AG20443 (cell line): ENCODE measurements at places on chromosomes 12 and 14.

- DNase-seq: no peak
These were observed 7.2 kb downstream of the RBMS2 start for GRCh38 chr12:56528846-56529245.

DNA sequence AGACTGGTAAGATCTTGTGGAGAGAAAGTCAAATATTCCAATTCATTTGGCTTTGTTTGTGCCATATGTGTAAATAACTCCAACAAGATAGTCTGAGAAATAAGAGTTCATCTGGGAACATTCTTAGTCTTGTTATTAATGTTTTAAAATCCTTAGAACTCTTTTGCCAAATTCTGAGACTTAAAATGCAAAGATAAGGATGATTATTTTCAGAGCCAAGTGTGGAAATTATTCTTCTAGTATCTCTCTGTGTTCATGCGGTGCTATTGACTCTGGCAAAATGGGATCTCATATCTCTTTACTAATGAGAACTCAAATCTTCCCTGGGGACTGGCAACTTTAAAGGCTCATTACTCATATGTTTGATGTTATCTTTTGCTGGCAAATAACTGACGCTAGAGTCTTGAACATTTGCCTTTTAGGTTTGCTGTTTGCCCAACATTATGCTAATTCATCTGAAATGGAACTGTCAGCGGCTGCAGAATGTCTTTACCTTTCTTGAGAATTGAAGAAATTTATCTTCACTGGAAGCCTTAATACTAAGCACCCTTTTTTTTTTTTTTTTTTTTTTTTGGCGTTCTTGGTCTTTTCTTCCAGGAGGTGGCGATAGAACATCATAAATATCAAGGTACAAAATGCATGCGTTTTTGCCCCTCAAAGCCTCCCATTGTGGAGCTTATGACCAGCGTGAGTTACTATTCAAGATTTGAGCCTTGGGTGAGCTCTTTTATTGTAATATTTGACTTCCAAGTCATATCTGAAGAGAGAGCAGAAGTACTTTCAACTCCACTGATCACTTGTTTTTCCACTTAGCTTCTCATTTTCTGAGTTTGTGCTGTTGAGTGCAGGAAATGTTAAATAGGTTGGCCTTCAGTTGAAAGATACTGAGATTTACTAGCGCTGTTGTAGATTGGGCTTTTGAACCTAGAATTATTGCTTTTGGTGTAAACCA is 86.5 kb downstream of the CAND1 start:
- DNase-seq: peak; percentile 41

DNA sequence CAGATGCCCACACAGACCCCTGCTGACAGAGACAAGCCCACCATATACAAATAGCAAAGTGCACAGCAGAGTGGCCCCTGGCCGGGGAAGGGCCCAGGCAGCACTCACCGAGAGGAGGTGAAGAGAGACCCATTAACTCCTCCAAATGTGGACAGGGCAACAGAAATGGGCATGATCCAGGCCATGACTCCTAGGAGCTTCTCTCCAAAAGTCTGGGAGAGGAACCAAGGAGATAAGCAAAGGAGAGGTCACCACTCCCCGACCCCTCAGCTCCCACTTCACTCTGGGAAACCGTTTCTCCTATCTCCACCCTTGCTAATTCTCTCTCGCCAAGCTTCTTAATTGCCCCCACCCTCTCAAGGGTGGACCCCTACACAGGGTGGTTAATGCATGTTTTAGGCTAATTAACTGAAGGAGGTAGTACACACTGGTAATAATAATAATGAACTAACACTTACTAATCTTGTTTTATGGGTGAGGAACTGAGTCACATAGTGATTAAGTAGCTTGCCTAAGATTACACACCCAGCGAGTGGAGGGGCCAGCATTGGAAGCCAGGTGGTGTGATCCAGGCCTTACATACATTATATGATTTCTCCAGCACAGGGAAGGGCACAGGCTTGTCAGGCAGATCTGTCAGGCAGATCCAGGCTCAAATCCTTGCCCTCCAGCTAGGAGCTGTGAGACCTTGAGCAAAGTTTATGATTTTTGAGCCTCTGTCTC is 18.9 kb upstream of the CEBPE start:
- no peak for DNase-seq

DNA sequence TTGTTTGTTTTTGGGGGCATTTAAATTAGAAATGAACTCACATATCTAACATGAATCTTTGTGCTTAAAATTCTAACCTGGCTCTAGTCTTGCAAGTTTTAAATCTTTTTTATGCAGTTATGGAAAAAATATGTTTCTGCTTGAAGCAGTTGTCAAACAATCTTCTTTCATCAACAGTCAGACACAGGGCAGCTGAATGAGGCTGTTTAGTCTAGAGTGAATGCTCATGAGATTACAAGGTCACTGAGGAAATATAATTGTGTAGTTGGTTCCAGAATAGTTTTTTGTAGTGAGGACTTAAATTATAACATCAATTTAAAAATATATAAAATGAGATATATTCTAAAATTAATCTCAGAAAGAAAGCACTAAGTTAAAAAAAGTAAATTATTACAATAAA is 76.5 kb downstream of the TRMT5 start:
- no peak for DNase-seq

DNA sequence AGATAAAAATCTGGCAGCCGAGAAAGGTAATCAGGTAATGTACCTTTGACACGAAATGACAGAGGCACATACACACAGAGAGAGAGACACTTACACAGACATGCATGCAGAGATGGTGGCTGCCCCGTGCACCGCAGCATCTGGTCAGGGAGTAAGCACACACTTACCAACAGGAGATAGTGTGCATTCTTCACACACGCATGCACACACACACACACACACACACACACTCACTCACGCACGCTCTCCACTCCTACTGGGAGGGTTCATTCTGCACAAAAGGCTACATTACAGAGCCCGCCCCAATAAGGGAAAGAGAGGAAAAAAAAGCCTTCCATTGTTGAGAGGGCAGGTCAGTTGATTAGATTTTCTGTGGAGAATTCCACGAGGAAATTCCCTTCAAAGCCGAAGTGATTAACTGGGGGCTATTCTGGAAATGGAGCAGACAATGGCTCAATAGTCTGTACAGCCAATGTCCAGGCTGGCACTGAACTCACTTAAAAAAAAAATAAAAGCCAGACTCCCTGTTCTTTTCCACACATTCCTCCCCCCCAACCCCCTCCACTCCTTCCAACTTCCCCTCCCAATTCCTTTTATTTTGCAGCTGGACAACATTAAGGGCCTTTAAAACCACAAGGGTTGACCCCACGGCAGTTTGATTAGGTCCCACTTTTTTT is 1.4 kb upstream of the SOX5 start:
- no peak for DNase-seq

GRCh38 chr12:13044906-13045299 is 722 bp downstream of the FAM234B start:
- peak; percentile 25 for DNase-seq

DNA sequence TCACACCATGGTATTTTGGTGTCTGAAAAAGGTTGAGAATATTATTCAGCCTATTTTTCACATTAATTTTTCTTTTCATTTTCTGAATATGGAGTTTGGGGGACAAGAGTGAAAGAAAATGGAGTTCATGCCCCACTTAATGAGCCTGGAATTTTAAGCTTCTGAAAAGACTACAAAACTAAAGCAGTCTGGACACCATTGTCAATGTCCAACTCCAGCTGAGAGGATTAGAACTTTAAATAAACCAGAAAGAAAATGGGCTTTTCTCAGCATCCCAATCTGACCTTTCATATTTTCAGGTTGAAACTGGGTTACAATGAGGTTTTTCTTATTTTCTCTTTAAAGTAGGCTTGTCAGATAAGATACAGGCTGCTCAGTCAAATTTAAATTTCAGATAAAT is 207.7 kb downstream of the SLC6A15 start:
- no peak for DNase-seq

GRCh38 chr14:84209031-84209430 is 1320.9 kb upstream of the FLRT2 start:
- DNase-seq: no peak

DNA sequence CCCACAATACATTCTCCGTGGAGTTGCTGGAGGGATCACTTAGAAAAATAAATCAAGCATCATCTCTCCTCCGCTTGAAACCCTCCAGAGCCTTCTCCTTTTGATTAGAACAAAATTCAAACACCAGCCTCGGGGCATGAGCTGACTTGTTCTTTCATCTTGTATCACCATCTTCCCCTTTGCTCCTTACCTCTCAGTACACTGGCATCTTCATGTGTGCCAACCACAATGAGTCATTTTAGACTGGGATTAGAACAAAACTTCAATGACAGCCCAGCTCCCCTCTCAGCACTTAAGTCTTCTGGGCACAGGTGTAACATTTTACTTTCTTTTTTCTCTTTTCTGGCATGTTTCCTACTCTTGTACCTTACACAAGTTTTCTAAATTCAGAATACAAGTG is 1159.2 kb upstream of the TMEM132C start:
- DNase-seq: no peak

GRCh38 chr12:127943481-127944210 is 323.3 kb upstream of the TMEM132C start:
- DNase-seq: no peak

DNA sequence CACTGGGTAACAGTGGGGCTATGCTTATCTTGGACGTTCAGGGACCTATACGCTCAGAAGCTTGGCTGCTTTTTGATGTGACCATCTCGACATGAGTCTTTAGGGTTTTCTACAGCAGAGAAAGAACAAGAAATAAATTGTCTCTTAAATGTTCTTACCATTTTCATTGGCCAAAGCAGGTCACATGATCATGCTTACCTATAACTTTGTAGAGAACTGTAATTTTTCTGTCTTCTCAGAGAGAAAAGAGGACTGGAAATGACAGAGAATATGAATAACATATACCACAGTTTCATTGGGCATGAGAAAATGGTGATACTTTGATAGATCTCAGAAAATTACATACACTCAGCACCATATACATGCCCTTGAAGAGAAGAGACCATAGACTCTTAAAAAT is 390.9 kb downstream of the NRXN3 start:
- DNase-seq: no peak

GRCh38 chr14:74213907-74214803 is 25.1 kb upstream of the VSX2 start:
- no peak for DNase-seq

DNA sequence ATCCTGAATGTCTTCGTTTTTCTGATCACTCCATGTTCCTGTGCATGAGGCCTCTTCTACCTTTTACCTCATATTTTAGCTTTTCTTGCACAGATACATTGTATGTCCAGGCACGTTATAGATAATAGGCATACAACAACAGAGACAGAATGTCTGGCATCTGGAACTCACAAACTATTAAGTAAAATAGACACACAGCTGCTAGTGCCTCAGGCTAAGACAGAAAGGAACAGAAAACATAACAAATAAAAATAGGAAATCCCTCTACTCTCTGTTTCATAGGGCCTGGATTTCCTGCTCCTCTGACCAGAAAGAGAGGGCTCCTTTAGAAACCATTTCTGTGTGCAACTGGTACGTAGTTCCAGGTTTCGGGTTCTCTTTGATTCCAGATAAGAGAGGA is 48.6 kb downstream of the ATXN7L3B start:
- no peak for DNase-seq

- DNase-seq: no peak
These were observed 415.4 kb downstream of the RAD51B start for GRCh38 chr14:68235011-68235410.

DNA sequence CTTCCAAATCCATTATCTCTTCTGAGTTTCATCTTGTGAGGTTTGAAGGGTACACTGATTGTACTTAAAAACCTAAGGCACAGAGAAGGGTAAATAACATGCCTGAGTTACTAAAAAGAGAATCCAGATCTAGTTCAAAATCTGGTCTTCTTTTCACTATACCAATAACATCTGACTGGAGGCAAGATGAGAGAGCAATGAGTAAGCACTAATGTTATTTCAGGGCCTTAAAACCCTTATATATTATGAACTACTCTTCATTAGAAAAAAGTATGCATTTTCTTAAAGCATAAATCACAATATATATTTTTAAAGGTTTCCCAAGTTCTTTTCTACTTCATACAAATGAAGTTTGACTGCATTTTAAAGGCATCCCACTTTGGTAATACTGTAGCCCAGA is 60.2 kb downstream of the GXYLT1 start:
- no peak for DNase-seq

- no peak for DNase-seq
These were observed 500.4 kb downstream of the GALC start for GRCh38 chr14:87492561-87492960.

DNA sequence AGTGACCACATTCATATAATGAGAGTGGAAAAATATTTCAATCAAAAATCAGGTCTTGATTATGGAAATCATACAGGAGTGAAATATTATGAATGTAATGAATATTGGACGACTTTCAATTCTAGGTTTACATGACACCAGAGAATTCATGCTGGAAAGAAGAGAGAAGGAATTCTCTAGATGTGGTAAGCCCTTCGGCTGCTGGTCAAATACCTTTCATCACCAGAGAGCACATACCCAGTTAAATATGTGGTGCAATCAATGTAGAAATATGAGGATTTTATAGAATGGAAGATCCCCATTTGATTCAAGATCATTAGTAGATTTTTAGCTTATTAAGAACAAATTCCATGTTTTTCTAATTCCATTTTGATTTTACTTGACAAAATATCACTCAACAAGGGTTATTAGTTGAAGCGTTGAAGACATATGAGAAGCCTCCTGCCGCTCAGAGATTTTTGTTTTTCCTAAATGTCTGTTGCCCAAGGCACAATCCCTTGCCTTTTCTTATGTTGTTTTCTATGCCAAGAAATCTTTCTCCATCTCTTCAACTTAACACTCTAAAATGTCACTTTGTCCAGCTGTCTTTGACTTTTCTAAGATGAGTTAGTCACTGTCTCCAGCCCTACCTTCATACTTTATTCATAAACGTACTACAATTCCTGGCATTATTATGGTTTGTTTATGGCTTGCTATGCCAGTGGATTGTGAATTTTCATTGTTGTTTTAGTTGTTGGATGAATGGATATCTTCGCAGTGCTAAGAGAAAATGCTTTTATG is 72.8 kb upstream of the ZDHHC17 start:
- peak; percentile 71 for DNase-seq

- DNase-seq: no peak
These were observed 97.6 kb downstream of the PIWIL1 start for GRCh38 chr12:130435331-130435730.

- DNase-seq: peak; percentile 87
These were observed 13.0 kb upstream of the UBC start for GRCh38 chr12:124927201-124928094.

DNA sequence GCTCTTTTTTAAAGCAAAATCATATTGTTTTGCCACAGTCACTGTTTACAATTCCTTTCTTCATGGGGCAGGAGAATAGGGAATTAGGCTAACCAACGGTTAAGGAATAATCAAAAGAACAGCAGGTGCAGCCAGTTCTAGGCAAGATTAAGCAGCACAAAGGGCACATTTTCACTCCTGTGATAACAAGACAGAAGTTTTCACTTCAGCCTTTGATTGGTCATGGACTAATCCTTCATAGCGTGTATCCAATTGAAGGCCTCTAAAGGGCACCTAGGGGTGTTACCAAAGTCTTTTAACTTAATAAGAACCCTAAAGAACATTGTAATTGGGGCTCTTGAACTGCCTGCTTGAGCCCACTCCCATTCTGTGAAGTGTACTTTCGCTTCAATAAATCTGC is 206.9 kb upstream of the AMIGO2 start:
- DNase-seq: no peak
